ENCODE measurements at places on chromosomes 5 and 9. TPM values are rescaled to one million over a fixed set of nuclear protein-coding genes. Genes with fewer than 3 reads are reported as not detected.

Gene ZCCHC9
- 28.2 TPM for polyA plus RNA-seq

GRCh38 chr5:61612431-61612830 lies 280.4 kb downstream of the ZSWIM6 start:
- H3K27me3 ChIP-seq = peaks cover 3% of the 10 kb centered on the region
- no peaks in the 10 kb centered on the region for H3K36me3 ChIP-seq
- no peaks in the 10 kb centered on the region for H3K4me1 ChIP-seq
- no peak for DNase-seq
- H3K27ac ChIP-seq = no peak overlapping the region

Gene BAAT
- polyA plus RNA-seq = 19.8 TPM

- H3K4me1 ChIP-seq = no peaks in the 10 kb centered on the region
- no peak overlapping the region for H3K4me3 ChIP-seq
- H3K36me3 ChIP-seq = no peaks in the 10 kb centered on the region
- no peak overlapping the region for H3K27ac ChIP-seq
These were observed 72.5 kb downstream of the AP3B1 start for GRCh38 chr5:78221964-78222451.

DNA sequence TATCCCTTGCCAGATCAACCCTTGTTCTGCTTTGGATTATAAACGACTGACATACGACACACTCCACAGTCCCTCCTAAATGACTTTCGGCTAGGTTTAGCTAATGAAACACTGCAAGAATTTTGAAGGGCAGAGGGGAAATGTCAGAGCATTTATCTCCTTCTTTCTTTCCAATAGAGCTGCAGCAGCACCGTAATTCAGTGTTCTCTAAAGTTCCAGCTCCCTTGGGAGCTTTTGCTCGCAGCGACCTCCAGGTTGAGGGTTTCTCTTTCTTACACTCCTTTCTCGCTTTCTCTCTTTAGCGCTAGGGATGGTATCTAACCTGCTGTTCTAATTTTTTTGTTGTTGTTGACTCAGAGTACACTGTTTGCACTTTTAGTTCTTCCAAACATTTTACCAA lies 467.1 kb upstream of the ST8SIA4 start:
- no peak overlapping the region for H3K4me3 ChIP-seq
- DNase-seq = no peak
- H3K27ac ChIP-seq = no peak overlapping the region
- no peaks in the 10 kb centered on the region for H3K4me1 ChIP-seq
- no peaks in the 10 kb centered on the region for H3K27me3 ChIP-seq

DNA sequence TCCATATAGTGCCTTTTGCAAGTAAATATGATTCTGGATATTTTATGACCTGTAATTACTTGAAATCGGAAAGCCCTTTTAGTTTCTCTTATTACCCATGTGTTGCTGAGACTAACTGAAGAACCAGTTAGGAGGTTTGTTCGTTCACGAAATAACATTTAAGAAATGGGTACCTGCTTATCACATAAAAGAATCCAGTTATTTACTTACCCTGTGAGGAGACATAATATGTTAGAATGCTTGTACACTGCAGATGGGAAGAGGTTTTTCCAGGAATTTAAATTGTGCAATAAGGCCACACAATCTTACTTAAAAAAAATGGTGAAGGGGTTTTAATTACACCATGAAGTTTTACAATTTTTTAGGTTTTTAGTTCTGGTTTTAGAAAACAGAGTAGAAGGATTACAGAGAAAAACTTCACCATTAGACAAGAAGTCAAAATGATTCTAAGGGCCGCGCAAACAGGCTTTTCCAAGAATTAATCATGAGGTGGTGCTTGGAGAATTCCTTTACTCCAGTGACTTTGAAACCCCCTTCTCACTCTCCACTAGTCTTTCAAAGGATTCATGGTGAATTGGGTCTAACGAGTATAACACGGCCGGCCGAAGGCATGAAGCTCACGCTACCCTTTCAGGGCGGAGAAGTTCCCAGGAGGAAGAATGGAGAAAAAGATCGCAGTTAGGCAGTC lies 1.1 kb upstream of the PTGER4 start:
- H3K27ac ChIP-seq = peak overlapping the region; percentile 75
- peaks cover 38% of the 10 kb centered on the region for H3K27me3 ChIP-seq
- no peak for DNase-seq

Gene SMIM33
- not detected for polyA plus RNA-seq

Gene STOM
- polyA plus RNA-seq = 85.5 TPM

DNA sequence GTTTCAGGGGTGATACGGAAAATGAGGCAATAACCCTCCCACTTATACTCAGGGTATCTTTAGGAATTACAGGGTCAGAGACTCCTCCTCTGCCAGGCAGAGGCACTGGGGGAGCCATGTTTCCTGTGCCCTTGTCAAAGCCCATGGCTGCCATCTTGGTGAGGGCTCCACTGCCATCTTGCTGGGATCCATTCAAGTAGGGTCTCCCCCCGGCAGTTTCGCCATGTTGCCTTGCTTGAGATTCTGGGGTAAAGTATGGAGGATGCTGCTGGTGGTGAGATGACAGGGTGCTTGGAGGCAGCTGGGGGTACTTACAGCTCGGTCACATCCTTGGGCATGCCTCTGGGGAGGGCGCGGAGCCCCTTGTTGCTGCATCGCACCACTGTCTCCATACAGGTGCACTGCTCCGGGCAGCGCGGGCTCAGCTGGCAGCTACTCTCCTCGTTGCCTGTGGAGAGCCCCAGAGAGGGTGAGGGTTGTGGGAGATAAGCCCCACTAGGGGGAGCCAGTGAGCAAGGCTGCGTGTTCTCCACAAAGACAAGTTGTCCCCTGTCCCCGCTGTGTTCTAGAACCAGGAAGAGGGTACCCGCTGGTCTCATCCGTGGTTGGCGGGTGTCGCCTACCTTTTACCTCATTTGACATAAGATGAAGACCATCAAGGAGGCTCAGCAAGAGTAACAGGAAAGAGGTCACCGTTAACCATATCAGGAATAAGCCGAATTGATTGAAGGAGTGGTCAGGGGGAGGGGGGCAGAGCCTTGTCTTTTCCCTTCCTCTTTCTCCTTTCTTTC lies 169.0 kb upstream of the PANK3 start:
- DNase-seq = peak; percentile 65
- H3K4me3 ChIP-seq = no peak overlapping the region
- H3K27me3 ChIP-seq = no peaks in the 10 kb centered on the region
- H3K4me1 ChIP-seq = no peaks in the 10 kb centered on the region

DNA sequence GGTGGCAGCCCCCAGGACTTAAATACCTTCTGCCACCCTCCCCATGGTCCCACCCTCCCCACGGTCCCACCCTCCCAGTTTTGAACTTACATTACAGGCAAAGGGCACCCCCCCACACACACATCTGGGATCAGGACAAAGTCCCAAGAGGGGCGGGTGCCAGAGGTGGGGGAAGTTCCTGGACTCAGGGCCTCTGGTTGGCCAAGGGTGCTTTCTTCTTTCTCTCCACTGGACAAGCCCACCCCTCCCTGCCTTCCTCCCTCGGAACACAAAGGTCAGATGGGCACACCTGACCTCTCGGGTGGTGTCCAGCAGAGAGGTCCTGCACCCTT lies 19.1 kb upstream of the RALGDS start:
- H3K4me3 ChIP-seq = no peak overlapping the region
- no peaks in the 10 kb centered on the region for H3K36me3 ChIP-seq

Gene MARCOL
- polyA plus RNA-seq = not detected

Gene GFPT2
- polyA plus RNA-seq = 44.6 TPM

GRCh38 chr9:126583144-126583760 lies 30.5 kb upstream of the LMX1B start:
- H3K36me3 ChIP-seq = no peaks in the 10 kb centered on the region
- H3K4me3 ChIP-seq = no peak overlapping the region
- DNase-seq = no peak
- no peaks in the 10 kb centered on the region for H3K27me3 ChIP-seq

GRCh38 chr9:131477367-131477766 lies 25.4 kb upstream of the POMT1 start:
- H3K4me3 ChIP-seq = no peak overlapping the region
- no peak overlapping the region for H3K27ac ChIP-seq
- H3K27me3 ChIP-seq = no peaks in the 10 kb centered on the region

Gene ACSL6
- polyA plus RNA-seq = 0.75 TPM

- no peak overlapping the region for H3K27ac ChIP-seq
- no peaks in the 10 kb centered on the region for H3K4me1 ChIP-seq
- no peaks in the 10 kb centered on the region for H3K36me3 ChIP-seq
- H3K4me3 ChIP-seq = no peak overlapping the region
- no peaks in the 10 kb centered on the region for H3K27me3 ChIP-seq
- no peak for DNase-seq
These were observed 101.0 kb upstream of the SH3GL2 start for GRCh38 chr9:17477816-17478215.

GRCh38 chr9:115196919-115197318 lies 79.0 kb upstream of the TNC start:
- no peaks in the 10 kb centered on the region for H3K4me1 ChIP-seq
- no peak overlapping the region for H3K27ac ChIP-seq
- H3K27me3 ChIP-seq = no peaks in the 10 kb centered on the region
- no peak for DNase-seq
- H3K36me3 ChIP-seq = no peaks in the 10 kb centered on the region

Gene LURAP1L
- 36.1 TPM for polyA plus RNA-seq

- no peak overlapping the region for H3K27ac ChIP-seq
- H3K36me3 ChIP-seq = no peaks in the 10 kb centered on the region
- H3K4me1 ChIP-seq = no peaks in the 10 kb centered on the region
- DNase-seq = no peak
These were observed 278.7 kb downstream of the NPR3 start for GRCh38 chr5:32989815-32990214.

Gene GARNL3
- 16.4 TPM for polyA plus RNA-seq

Gene HTR1A
- not detected for polyA plus RNA-seq

GRCh38 chr5:174073122-174073660 lies 27.7 kb downstream of the NSG2 start:
- H3K4me3 ChIP-seq = no peak overlapping the region
- no peak for DNase-seq
- H3K27ac ChIP-seq = no peak overlapping the region
- H3K27me3 ChIP-seq = peaks cover 5% of the 10 kb centered on the region
- no peaks in the 10 kb centered on the region for H3K36me3 ChIP-seq

- no peaks in the 10 kb centered on the region for H3K36me3 ChIP-seq
- H3K4me1 ChIP-seq = peaks cover 3% of the 10 kb centered on the region
- no peaks in the 10 kb centered on the region for H3K27me3 ChIP-seq
These were observed 116.1 kb downstream of the KDM4C start for GRCh38 chr9:6873857-6874256.

Gene IL5
- polyA plus RNA-seq = not detected

DNA sequence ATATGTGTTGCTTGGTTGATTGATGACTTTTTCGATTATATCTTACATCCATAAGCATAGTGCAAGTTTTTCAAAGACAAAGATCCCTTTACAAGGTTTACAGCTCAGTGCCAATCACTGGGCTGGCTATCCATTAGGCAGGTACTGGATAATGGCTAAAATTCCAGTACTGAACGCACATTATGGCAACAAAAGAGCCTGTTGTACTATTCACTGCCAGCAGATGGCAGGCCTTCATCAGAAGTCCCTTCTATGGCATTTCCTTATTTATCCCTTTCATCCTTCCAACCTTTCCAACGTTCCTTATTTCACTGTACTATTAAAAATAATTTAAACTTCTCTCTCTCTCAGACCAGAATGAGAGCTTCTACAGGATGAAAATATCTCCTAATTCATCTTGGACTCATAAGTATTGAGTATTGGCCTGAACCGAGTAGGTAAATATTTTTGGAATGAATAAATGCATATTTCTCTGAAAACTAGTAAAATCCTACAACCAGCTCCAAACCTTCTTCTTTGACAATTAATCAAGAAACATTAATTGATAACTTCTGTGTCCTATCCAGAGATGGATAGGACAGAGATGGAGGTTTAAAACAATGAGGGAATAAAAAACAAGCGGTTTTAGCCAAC lies 6.7 kb upstream of the WNT8A start:
- DNase-seq = peak; percentile 82
- no peak overlapping the region for H3K27ac ChIP-seq
- H3K4me3 ChIP-seq = no peak overlapping the region
- no peaks in the 10 kb centered on the region for H3K36me3 ChIP-seq
- no peaks in the 10 kb centered on the region for H3K27me3 ChIP-seq
- H3K4me1 ChIP-seq = no peaks in the 10 kb centered on the region

GRCh38 chr5:53784596-53784995 lies 224.2 kb downstream of the NDUFS4 start:
- DNase-seq = no peak
- H3K27me3 ChIP-seq = no peaks in the 10 kb centered on the region
- no peak overlapping the region for H3K27ac ChIP-seq
- H3K4me1 ChIP-seq = peaks cover 6% of the 10 kb centered on the region
- H3K36me3 ChIP-seq = peaks cover 3% of the 10 kb centered on the region

DNA sequence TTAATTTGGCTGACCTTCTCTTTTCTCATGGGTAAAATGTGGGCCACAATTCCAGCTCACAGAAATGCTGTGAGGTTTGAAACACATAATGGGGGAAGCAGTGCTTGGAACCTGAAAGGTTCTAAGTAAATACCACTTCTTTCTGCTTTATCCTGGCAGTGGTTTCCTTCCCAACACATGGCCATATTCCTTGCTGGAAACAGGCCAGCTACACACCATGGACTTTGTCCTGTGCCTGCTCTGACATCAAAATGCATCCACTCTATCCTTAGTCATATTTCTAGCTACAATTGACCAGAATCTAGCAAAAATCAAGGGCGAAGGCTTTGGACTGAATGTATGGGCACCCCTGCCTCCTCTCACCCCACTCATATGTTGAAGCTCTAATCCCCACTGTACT lies 93.1 kb upstream of the TRPC7 start:
- H3K27me3 ChIP-seq = no peaks in the 10 kb centered on the region
- no peaks in the 10 kb centered on the region for H3K4me1 ChIP-seq
- no peaks in the 10 kb centered on the region for H3K36me3 ChIP-seq
- H3K27ac ChIP-seq = no peak overlapping the region
- DNase-seq = peak; percentile 10

DNA sequence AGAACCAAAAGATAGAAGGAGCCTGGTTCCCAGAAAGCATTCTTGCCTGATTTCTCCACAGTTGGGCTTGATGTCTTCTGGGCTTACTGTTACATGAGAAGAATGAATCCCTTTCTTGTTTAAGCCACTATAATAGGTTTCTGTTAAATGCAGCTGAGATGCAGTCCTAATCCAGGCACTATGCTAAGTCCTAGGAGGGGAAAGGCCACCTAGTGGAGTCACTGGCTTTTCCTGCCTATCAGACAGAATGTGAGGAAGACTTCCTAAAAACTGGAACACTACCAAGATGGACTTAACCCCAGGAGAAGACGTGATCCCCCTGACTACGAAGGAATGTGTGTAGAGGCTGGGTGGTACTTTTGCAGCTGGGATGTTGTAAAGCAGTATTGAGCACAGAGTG lies 34.3 kb upstream of the FSD1L start:
- H3K27ac ChIP-seq = no peak overlapping the region
- no peaks in the 10 kb centered on the region for H3K27me3 ChIP-seq
- peaks cover 10% of the 10 kb centered on the region for H3K4me1 ChIP-seq
- H3K36me3 ChIP-seq = no peaks in the 10 kb centered on the region
- DNase-seq = peak; percentile 45

DNA sequence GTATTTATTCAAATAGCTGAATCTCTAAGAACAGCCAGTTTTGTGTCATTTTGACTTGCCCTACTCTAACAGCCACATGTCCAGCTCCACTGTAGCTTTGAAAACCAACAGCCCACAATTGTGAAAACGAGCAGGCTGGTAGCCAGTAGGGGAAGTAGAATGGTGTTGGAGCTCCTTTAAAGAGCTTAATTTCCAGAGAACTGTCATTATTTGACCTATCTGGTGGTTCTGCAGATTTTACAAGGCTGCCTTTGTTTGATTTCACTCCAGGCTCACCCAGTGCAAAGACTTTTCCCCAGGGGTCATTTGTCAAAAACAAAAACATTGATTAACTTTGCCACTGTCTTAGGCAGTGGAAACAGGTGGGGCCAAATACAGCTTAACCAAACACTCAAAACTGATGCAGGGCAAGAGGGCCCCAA lies 3.2 kb upstream of the PJA2 start:
- H3K36me3 ChIP-seq = no peaks in the 10 kb centered on the region
- no peak overlapping the region for H3K4me3 ChIP-seq
- H3K27me3 ChIP-seq = no peaks in the 10 kb centered on the region
- peaks cover 5% of the 10 kb centered on the region for H3K4me1 ChIP-seq
- peak overlapping the region; percentile 36 for H3K27ac ChIP-seq

Gene ZNF608
- polyA plus RNA-seq = 12.4 TPM

Gene LRRC19
- polyA plus RNA-seq = 9.6 TPM

Measured in hepatocyte (in vitro differentiated cells).